Occipital lobe (tissue), 3 donors: ENCODE measurements at places on chromosomes 1 and 21. TPM values are rescaled to one million over a fixed set of nuclear protein-coding genes. Genes with fewer than 3 reads are reported as not detected.

DNASE2B gene
- 0.16 TPM for total RNA-seq

LCE1B gene
- not detected for total RNA-seq

PCSK9 gene
- total RNA-seq = 4.1 TPM

LCE3E gene
- not detected for total RNA-seq

PADI2 gene
- total RNA-seq = 0.94 TPM

USH2A gene
- 1.1 TPM for total RNA-seq

CTSK gene
- 7.2 TPM for total RNA-seq
